Amniotic stem cell (primary cell): ENCODE measurements at places on chromosomes 3 and 15.

DNA sequence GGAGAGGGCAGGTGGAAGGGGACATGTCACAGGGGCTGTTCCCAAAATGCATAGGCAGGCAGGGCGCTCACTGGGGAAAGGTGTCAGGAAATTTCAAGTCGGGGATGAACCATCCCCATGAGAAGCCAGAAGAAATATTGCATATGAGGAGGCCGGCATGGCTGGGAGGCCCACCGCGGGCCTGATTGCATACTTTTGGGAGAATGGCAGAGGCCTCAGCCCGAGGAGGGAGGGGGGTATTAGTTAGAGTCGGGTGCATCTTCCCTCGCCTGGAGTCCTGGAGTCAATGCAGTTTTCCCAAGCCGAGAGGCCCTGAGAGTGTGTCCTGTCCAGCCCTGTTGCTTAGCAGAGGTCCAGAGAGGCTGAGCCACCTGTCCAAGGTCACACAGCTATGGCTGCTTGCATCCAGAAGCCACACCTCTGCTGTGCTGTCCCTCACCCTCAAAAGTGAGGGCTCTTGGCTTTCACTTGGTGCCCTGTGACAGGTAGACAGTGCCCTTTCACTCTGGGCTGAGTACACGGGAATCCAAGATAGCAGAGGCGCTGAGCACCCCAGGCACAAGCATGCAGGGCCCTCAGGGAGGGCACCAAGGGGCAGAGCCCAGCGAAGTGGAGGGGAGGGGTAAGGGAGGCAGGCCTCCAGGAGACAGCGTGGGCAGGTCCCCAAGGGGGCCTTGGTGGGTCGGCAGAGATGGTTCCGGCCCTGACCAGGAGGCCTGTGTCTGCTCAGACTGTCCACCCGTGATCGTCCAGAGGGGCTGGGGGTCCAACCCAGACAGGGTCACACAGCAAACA, 48.5 kb downstream of the GRIP2 start:
- DNase-seq, result no peak

GRCh38 chr3:108462899-108463298, 47.5 kb downstream of the MYH15 start:
- no peak for DNase-seq

- DNase-seq, result no peak
Measured at GRCh38 chr3:119257654-119258410, 17.2 kb upstream of the B4GALT4 start.

DNA sequence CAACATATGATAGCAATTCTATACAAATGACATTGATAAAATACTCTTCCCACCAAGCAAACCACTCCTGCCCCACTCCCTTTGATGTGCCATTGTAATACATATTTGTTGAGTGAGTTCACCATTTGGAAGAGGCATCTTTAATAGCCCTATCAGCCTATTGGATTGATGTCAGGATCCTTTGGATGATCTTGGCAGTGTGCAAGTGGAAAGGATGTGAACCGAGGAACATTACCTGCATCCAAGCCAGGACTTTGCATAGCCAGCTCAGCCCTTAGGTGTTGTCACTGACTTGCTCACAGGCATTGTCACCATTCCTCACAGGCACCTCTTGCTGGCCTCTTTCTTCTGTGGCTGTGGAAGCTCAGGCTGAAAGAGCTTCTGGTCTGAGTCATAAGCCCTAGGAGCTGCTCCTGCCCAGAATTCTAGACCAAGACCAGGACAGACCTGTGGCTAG, 16.5 kb upstream of the TIMP4 start:
- DNase-seq, result no peak

- no peak for DNase-seq
Measured at GRCh38 chr3:27561576-27561975, 77.4 kb upstream of the SLC4A7 start.

GRCh38 chr15:65246026-65246714, 34.9 kb upstream of the CILP start:
- no peak for DNase-seq

- no peak for DNase-seq
Measured at GRCh38 chr3:125594125-125594524, 1.2 kb downstream of the OSBPL11 start.

DNA sequence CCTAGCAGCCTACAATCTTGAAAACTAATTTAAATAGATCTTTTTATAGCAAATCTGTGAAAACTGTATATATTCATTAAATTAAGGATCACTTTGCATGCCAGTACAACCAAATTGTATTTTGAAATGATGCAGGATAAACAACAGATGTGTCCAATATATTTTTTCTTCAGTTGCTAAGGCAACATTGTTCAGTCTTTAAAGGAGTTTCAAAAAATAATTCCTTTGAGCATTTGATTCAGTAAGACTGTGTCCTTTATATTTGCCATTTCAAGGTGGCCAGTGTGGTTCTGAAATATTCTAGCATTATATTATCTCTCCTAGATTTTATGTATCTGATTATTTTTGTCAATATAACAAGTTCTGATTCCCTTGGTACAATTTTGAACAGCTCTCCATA, 254.7 kb downstream of the PLOD2 start:
- no peak for DNase-seq

DNA sequence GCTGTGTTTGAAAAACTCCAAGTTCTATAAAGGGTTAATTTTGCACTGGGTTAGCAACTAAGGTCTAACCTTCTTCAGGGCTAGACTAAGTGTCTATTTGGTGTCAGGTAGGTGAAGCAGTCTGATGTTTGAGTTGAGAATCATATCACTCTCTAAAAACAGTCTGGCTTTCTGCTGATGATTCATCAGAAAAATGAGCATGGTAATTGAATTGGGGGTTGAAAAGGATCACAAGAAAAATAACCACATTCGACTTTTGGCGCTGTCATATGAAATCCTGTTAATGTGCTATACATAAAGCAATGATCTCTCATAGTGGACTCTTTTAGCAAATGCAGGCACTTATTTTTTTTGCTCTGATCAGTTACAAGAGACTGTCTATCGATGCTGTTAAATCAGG, 242.2 kb upstream of the AZI2 start:
- DNase-seq, result no peak

DNA sequence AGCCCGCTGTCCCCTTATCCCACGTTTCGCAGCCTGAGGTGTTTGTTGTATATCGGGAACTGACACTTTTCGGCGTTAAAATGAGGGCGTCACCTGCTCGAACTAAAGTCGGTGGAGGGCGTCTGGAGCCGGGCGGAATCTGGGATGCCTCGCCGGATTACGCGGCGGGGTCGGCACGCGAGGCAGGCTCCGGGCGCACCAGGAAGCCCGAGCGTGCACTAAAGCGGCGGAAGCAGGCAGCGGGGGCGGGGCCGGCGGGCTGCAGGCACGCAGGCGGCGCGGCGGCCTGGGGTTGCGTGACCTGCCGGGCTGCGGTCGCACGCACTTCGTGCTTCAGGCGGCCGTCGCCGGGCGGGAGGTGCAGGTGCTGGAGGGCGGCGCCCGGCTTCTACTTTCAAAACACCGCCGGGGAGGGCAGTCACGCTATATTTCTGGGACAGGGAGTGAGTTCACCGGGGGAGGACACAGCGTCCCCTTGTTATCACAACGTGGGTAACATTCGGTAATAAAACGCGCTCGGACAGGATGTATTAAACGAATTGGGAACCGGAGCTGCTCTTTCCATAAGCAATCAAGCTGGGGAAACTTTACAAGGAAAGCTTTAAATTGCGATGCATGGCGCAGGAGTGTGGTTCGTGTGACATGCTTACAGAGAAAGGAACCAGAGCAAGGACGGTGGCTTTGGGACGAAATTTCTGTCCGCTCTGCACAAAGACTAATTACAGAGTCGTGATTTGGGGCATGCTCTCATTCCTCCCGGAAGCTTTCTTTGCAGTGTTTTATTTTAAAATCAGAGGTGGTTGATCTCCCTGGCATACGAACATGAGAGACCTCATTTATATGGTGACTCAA, 9.1 kb upstream of the LEKR1 start:
- peak; percentile 76 for DNase-seq

GRCh38 chr15:90957791-90958190, 3.1 kb downstream of the RCCD1 start:
- no peak for DNase-seq

GRCh38 chr15:63519548-63520178, 15.3 kb downstream of the USP3 start:
- no peak for DNase-seq

GRCh38 chr15:50066202-50066601, 52.8 kb downstream of the ATP8B4 start:
- no peak for DNase-seq

DNA sequence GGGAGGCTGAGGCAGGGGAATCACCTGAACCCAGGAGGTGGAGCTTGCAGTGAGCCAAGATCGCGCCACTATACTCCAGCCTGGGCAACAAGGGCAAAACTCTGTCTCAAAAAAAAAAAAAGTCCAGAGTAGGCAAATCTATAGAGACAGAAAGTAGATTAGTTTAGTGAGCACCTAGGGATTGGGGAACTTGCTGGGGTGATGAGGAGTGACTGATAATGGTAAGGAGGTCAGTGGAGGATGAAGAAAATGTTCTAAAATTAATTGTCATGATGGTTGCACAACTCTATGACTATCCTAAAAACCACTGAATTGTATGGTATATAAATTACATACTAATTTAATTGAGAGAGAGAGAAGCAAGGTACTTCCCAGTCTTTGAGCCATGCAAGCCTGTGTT, 27.8 kb upstream of the LYZL4 start:
- DNase-seq, result no peak

GRCh38 chr3:102450976-102451375, 16.2 kb downstream of the ZPLD1 start:
- DNase-seq, result no peak

DNA sequence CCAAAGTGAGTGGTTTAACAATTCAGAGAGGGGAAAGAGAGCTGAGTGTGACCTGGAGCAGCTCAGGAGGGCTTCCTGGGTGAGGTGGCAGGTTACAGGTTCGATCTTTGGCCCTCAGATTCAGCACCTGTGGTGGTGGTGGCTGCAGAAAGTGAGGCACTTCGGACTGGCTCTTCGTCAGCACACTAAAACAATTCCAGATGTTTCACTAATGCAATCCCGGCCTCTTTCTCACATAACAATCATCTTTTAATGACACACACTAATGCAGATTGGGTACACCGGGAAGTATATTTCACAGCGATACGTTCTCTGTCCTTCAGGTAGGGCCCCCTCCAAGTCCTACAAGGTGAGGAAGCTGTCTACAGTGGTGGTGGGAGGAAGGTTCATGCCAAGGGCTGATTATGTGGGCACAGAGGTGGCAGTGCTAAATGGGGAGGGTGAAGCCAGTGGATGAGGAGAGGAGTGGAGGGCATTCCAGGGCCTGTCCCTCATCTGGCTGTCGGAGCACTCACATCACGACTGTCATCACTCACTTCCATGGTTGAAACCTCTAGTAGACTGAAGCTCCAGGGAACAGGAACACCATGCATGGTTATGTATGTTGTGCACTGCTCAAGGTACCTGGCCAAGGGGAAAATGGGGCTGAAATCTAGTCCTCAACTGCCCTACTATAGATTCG, 171.1 kb downstream of the RAB11A start:
- DNase-seq, result no peak

GRCh38 chr15:32840507-32841245, 122.9 kb downstream of the GREM1 start:
- DNase-seq, result no peak

- no peak for DNase-seq
Measured at GRCh38 chr3:105755121-105755886, 113.5 kb downstream of the CBLB start.
